ENCODE measurements at places on chromosomes 16 and 17.
A peak's percentile ranks its signal among the peaks of the same experiment; 100 is the strongest.

DNA sequence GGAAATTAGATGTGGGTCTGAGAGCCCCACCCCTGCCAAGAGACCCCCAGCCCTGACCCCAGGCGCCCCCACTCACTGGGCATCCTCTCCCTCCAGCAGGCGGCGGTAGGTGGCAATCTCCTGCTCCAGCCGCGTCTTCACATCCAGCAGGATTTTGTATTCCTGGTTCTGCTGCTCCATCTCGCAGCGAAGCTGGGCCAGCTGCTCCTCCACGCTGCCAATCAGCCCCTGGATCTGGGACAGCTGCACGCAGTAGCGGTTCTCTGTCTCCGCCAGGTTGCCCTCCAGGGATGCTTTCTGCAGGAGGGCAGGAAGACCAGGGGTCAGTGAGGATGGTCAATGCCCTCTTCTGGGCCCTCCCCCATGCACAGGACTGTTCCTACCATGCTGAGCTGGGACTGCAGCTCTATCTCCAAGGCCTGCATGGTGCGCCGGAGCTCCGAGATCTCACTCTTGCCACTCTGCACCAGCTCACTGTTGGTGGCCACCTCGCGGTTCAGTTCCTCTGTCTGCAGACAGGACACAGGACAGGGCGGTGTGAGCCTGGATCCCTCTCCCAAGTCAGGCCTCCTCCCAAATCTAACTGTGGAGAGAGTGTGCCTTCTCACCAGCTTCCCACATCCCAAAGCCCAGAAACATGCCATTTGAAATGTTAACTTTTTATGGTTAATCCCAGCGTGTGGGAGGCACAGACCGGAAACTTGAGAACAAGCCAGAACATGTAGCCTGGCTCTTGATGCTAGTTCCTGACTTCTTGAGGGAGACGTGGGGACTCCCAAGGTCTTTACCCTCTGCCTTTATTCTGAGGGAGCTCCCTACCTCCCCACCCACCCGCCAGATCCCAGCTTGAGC, 3.6 kb downstream of the KRT17 start:
- no peak for DNase-seq

DNA sequence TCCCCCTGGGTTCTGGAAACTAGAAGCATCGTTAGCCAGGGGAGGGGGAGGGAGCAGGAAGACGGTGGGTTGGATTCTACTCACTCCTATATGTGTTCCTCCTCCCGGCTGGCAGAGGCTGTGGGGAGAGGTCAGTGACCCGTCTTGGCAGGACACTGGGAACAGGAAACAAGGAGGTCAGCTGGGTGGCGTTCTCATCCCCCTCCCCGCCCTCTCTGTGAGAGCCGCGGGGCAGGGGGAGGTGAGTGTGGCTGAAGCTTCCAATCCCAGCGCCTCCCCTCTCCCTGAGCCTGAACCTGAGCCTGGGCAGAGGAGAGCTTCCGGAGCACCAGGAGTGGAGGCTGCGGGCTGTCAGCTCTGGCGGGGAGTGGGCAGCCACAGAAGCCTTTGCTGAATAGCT, 12.5 kb downstream of the GPRC5C start:
- DNase-seq = no peak

- peak; percentile 26 for DNase-seq
These were observed 4.5 kb upstream of the CACNG5 start for GRCh38 chr17:66830451-66830850.

DNA sequence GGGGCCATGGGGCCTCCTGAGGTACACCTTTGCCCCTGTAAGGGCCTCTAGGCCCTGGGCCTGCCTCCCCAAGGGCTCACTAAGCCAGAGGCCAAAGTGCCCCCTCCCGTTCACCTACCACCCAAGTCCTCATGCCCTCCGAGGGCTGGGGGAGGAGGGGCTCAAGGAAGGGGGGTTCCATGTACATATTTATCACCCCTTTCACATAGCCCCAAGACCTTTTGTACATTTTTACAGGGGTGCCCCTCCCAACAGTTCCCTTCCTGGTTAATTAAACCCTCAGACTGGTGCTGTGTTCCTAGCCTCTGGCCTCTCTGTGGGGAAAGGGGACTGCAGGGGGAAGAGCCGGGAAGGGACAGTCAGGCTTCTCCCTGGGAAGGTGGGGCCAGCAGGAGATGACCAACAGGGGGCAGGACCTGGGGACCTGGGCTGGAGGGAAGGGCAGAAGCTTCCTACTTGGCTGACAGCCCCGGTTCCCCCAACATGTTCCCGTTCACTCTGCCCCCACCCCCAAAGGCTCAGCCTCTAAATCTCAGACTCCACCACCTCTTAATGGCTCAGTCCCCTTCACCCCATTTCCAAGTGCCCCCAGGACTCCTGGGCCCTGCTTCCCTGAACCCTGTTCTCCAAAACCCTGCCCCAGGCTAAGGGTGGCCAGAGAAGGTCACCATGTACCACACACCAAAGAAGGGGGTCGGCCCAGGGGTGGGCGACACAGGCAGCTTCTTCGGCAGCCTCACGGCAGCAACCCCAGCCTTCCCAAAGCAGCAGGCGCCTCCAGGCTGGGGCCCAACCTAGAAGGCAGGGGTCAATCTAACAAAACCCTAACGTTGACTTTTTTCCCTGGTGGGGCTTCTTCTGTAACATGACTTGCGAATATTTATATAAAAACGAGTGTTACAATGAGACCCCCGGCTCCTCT, 11.9 kb downstream of the FBRS start:
- no peak for DNase-seq

DNA sequence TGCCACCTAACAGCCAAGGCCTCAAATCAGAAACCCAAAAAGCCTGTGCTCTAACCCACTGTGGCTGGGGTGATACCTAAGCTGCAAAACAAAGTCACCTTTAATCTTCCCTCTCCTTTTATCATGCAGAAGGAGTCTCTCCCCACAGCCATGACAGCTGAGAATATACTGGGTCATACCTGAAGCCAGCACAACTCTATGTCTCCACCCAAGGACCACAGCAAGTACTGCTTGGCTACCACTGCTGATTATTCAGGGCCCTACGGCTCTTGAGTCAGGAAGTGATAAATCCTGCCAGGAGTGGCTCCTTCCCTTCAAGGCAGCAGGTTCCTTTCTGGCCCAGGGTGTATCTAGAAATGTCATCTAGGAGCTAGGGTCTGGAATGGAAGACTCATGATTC, 151.5 kb upstream of the TOM1L1 start:
- DNase-seq = no peak

- no peak for DNase-seq
These were observed 25.1 kb downstream of the RAI1 start for GRCh38 chr17:17706140-17707060.

GRCh38 chr16:57984443-57985203, 13.7 kb upstream of the CNGB1 start:
- DNase-seq = no peak

- DNase-seq = no peak
These were observed 28.2 kb downstream of the ST3GAL2 start for GRCh38 chr16:70410734-70411133.

DNA sequence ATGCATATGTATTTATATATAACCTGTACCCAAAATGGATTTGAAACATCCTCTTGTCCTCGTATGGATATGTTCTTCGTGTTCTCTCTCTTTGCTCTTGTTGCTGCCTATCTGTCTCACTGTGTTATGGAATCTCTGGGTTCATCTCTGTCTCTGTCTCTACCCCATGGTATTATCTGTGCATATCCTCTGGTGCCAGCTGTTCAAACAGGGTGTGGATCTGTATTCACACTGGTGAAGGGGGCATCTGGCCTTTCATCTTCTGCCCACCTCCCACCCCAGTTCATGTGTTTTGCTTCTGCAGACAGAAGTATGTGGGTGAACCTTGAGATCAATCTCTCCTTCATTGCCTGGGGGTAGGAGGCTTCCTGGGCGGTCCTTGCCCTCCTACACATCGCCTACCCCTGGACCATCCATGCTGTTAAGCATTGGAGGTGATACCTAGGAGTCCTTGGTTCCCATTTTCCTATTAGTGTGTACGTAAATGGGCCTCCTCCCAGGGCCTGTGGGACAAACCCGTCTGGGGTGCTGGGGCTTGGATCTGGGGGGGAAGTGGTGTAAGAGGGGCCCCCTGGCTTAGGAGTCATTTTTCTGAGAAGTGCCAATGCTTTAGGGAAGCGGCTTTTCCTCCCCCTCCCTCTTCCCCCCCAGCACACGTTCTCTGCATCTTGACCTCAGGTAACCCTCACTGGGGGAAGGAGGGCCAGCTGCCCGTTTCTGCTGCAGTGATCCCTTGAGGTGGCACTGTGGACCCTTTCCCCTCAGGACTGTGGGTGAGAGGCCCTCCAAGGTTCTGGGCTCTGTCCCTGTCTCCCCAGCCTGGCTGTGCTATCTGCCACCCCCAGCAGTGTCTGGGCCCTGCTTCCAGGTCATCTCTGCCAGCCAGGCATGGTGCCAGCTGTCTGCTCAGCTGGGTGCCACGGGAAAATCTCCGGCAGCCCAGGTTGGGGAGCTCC, 21.1 kb downstream of the RARA start:
- DNase-seq = peak; percentile 52

DNA sequence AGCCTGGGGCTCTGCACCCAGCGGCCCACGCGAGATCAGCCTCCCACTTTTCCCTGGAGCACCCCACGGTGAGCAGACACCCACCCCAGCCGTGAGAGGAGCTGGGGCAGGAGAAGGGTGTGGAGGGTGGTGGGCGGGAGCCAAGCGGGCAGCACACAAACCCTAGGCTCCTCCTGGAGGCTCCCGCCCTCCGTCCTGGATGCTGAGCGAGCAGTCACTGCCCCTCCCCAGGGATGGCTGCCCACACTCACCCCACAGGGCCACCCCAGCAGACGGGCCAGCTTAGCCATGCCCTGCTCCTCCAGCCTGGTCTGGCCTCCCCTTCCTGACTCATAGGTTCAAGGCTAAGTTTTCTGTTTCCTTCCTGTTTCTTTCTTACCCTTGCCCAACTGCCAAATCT, 15.7 kb upstream of the ABCC3 start:
- DNase-seq = no peak

DNA sequence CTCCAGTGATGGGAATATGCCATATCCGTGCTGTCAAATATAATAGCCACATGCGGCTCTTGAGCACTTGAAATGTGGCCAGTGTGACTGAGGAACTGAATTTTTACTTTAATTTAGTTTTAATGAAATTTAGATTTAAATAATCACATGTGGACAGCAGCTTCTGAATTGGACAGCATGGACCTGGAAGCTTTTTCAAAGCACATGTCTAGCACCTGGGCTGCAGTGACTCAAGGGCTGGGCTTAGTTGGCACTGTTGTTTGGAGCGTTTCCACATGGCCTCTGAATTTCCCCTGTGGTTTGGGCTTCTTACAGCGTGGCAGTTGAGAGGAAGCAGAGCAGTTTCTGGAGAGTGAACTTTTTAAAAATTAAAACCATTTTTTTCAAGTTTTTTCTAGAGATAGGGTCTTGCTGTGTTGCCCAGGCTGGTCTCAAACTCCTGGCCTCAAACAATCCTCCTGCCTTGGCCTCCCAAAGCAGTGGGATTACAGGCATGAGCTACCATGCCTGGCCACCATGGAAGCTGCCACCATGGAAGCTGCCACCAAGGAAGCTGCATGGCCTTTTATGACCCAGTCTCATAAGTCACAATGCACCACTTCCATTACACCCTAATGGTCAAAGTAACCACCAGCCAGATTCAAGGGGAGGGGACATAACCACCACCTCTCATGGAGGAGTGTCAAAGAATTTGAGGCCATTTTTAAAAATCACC, 6.7 kb upstream of the TOB1 start:
- DNase-seq = no peak

GRCh38 chr16:49740256-49740655, 115.7 kb downstream of the ZNF423 start:
- DNase-seq = no peak

GRCh38 chr17:56697190-56697589, 103.7 kb downstream of the NOG start:
- DNase-seq = no peak

DNA sequence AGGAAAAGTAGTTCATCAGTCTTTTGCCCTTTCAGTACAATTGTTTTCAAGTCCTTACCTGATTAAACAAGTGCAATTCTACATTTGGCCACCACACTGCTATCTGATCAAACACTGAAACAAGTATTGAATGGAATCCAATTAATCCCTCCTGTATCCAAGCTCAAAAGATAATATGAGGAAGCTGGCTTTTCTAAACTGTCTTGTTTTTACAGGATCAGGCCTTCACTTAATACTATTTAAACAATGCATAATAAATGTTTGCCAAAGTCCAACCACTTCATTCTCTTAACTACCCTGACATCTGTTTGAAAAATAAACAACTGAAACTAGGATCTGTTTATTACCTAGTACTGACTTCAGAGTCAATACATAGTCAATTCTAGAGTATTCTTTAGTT, 131.6 kb downstream of the MRTFB start:
- no peak for DNase-seq

DNA sequence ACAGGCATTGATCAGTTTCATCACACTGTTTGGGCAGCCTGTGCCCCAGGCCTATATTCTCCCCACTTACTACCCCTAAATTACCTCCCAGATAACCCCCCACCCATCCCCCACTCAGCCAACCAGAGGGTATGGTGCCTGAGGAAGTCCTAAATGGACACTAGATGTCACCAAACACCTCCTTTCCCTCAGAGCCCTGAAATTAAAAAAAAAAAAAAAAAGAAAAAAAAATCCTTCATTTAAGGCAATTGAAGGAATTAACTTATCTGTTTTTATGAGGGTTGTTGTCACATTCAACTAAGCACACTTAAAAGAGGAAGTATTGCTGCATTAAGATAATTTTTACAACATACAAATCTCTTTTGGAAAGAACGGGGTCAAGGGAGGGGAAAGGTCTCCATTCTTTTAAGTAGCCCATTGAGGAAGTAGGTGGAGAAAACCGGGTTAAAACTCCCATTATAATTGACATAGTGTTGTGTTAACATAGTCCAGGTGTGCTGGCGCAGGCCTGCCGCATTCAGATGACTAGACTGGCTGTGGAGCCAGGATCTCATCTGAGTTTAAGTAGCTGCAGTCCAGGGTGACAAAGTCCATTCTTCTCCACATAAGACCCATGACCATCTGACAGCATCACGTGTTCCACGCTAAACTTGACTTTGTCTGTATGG, 46.3 kb downstream of the SNX11 start:
- DNase-seq = peak; percentile 20
